ENCODE measurements at places on chromosomes 7 and 10.

DNA sequence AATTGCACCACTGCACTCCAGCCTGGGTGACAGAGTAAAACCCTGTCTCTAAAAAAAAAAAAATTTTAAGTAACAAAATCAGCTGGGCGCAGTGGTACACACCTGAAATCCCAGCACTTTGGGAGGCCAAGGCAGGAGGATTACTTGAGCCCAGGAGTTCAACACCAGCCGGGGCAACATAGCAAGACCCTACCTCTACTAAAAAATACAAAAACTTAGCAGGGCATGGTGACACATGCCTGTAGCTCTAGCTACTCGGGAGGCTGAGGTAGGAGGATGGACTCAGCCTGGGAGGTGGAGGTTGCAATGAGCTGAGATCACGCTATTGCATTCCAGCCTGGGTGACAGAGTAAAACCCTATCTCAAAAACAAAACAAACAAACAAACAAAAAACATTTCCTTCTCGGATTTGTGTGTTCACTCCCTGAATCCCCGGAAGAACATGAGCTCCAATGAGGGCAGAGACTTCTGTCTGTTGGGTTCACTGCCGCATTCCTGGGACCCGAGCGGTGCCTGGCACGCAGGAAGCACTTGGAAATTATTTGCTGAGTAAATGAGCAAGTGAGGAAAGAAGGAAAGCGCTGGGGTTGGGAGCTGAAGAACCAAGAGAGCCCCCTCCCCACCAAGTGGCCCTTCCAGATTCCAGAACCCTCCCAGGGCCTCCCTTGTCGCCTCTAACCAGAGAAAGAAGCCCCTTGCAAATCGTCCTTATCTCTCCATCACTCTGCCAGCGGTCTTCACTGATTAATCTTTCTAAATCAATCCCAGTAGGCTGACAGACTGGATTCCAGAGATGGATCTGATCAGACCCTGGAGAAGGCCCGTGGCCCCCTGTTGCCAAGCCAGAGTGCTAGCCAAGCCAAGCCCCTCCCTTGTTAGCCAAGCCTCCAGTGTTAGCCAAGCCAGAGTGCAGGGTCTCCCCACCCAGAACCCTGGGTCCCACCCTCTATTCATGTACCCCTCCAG is 6.2 kb downstream of the TNRC18 start:
- DNase-seq = no peak

GRCh38 chr7:121328508-121329190 is at the start of gene WNT16:
WNT16 (plus strand) TSS chr7:121329000; CDS start chr7:121329293, 293 bp downstream.
- no peak for DNase-seq

DNA sequence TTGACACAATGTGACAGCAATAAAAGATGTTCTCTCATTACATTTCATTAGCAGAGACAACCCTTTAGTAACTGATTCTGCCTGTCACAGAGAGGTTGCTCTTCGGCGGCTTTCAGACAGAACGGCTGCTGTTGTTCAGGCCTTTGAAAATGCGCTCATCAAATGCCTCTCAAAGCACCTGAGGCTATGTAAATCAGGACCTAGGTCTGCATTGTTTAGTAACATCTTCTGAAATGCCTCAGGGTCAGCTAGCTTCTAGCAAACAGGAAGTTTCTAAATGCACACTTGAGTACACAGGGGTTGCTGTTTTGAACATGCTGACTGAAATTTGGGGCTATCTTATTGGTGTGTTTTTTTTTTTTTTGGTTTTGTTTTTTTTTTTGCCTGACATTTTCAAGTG is 143.3 kb upstream of the DKK1 start:
- DNase-seq = no peak

- DNase-seq = no peak
Measured at GRCh38 chr10:89085153-89085552, 94.6 kb downstream of the FAS start.

DNA sequence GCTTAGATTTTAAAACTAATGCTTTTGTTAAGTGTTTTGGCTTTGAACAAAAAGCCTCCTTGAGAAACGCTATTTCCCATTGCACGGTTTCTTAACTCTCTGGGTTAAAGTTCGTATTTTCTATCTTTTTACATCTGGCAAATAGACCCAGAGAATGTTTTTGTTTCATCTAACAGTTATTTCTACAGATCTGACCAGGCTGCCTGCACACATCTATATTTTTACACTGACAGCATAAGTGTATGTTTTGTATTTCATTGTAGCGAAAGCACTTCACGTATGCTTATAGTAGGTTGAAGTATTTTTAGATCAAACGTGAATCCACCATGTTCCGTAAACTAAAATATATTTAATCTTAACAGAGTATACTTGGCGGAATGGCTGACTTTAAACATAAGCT is 477.3 kb downstream of the SDK1 start:
- no peak for DNase-seq

DNA sequence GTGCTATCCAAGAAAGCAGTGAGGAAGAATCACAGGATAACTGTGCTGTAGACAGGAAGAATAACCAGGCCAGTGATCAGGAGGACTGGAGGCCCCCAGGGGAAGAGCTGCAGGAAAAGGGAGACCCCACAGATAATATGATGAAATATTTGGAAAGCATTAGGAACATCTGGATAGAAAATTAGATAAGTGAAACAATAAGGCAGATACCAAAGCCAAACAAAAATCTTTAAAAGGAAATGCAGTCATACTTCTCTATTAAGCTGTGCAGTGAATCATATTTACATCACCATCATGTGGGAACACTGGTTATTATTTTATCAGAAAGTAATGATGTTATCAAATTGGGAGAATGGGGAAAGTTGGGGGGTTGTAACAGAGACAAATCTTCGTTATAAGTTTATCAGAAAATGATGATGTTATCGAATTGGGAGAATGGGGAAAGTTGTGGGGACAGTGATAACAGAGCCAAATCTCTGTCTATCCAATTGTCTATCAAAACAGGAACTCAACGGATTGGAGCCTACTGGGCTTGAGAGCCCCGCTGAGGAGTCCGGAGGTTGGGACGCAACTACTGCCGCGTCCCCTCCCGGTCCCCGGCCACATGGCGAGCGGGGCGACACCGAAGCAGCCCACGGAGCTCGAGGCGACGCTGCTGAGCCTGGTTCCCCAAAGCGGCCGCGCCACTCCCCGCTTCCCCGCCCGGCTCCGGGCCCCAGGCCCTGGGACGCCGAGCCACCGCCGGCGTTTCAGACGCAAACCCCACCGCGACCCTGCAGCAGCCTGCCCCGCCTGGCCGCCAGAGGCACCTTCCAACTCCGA is 14.0 kb upstream of the RALA start:
- DNase-seq = no peak

GRCh38 chr7:142880876-142881505 is 4.6 kb downstream of the TRPV6 start:
- DNase-seq = peak; percentile 56

DNA sequence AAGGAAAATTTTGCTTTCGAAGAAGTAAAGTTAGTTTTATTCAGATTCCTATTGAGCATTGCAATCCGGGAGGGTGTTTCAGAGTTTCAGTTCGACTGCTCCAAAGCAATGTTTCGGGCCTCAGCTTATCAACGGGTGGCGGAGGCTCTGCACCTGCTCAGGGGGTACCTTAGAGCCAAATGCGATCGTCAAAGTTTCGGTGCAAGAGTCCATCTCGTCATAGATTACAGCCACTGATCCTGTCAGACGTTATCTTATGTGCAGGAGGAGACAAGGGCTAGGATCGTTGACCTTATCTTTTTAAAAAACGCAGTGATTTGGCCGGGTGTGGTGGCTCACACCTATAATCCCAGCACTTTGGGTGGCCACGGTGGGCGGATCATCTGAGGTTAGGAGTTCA is 3.8 kb upstream of the COX19 start:
- no peak for DNase-seq

All from CD4-positive, alpha-beta T cell treated with Interleukin-4 for 4 hours (primary cell).